Cortex of kidney (tissue), 1 donor: ENCODE measurements at places on chromosomes 16 and 17.

DNA sequence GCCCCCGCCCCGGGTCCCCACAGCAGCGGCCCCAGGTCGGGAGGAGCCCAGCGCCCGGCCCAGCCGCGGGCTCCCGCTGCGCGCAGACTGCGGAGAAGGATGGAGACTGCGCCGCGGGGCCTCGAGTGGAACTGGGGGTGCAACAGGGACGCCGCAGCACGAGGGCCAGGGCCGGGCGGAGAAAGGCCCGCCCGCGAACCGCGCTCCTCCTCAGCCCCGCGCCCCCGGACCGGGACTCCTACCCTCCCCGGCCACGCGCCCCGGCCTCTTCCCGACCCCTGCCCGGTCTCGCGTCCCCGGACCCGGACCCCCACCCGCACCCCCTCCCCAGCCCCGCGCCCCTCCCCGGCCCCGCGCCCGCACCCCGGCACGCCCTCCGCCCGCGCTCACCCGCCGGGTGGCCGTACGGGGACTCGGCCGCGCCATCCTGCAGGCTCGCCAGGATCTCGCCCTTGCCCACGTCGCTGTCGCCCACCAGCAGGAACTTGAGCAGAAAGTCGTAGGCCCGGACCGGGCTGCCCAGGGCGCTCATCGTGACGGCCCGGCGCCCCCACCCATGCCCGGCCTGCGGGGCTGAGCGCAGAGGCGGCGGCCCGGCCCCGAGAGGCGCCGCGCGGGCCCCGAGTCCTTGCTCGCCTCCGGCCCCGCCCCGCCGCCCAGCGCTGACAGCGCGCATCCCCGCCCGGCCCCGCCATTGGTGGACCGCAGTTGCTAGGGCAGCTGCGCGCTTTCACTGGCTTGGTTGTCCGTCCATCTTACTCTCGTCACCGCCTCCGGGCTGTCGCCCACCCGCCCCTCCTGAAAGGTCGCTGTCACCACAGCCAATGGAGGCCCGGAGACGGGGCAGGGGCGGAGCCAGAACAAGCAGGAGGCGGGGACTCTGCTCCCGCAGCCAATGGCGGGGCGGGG, at the start of gene RAB40B:
TSS of gene RAB40B (minus strand) at position 634 of the 909 bp plus-strand sequence. CDS start at position 532, 102 bp downstream.
- no peak for DNase-seq

DNA sequence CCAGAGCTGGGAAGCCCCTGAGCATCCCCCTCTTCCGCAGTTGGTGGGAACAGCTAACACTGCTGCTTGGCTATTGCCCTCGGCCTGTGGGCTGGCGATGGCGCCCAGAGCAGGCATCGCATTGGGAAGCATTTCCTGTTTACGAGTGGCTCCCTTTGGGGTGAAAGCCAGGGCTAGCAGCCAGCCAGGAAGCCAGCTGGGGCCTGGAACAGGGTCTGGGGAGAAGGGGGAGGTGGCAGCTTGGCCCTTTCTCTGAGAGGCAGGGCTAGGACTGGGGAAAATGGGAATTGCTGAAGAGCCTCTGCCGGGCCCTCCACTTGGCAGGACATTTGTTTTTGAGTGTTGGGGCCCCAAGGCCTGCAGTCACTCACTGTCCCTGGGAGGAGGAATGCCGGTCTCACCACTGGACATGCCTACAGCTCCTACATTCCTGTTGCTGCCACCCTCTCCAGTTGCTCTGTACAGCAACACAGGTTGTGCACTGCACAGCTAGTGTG, 2.4 kb upstream of the MTSS2 start:
- DNase-seq = no peak

- DNase-seq = no peak
Observed at GRCh38 chr16:68782198-68783174, 45.4 kb downstream of the CDH1 start.

DNA sequence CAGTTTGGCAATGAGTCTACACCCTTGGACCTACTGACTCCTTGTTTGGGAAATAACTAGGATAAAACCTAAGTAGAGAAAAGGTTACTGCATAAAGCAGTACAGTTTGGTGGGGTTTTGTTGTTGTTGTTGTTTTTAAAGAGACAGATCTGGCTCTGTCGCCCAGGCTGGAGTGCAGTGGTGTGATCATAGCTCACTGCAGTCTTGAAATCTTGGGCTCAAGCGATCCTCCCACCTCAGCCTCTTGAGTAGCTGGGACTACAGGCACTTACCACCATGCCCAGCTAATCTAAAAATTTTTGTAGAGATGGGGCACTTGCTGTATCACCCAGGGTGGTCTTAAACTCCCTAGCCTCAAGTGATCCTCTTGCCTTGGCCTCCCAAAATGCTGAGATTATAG, 1.2 kb downstream of the PDP2 start:
- DNase-seq = no peak

- DNase-seq = no peak
Observed at GRCh38 chr17:4579678-4580077, 4.7 kb upstream of the SMTNL2 start.

GRCh38 chr17:418421-418751, 65.8 kb upstream of the RPH3AL start:
- DNase-seq = no peak

- no peak for DNase-seq
Observed at GRCh38 chr17:16511593-16511992, 19.6 kb upstream of the LRRC75A start.

DNA sequence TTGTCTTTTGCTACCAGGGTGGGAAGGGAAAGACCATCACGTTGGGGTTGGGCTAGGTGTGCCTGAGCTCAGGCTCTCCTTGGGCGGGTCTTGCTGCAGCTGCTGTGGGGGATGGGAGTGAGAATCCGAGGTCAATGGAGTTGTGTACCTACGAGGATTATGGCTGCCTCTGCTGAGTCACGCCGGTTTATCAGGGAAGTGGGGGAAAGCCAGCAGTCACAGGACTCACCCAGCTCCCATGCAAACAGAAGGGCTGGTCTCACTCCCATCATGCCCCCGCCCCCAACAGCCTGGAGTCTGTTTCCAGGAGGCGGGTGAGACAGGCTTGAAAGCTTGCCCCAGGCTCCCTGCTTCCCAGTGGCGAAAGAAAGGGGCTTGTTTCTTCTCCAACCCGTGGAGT, 1259.0 kb upstream of the GOT2 start:
- no peak for DNase-seq

DNA sequence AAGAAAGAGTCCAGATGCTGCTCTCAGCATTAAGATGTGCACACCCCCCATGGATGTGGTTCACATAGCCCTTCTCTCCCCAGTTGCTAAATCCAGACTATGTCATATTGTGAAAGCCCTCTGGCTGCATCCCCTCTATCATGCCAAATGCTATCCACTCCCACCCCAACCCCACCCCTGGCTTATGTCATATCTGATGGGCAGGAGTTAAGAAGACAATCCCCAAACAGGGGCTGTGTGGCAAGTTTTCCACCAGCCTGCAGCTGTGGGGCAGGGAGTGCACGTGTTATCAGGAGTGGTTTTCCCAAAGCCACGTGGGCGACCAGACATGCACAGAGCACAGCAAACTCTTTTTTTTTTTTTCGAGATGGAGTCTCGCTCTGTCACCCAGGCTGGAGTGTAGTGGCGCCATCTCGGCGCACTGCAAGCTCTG, 10.0 kb downstream of the FAM117A start:
- no peak for DNase-seq

- no peak for DNase-seq
Observed at GRCh38 chr17:1592751-1593629, 30.4 kb upstream of the PITPNA start.
